ENCODE measurements at places on chromosomes 3 and 15. TPM values are rescaled to one million over a fixed set of nuclear protein-coding genes. Genes with fewer than 3 reads are reported as not detected.

Gene MST1R
- total RNA-seq = 0.50 TPM

Gene PPP1R14D
- not detected for total RNA-seq

Gene GP5
- total RNA-seq = not detected

Gene FANCD2
- 38.7 TPM for total RNA-seq

Gene TGM4
- 0.15 TPM for total RNA-seq

Gene WDR53
- total RNA-seq = 7.2 TPM

Gene EPHB3
- total RNA-seq = 0.89 TPM

Gene GNAT1
- total RNA-seq = not detected

Gene EPHA3
- 0.15 TPM for total RNA-seq

Gene CLDN18
- not detected for total RNA-seq

Gene NPAP1
- not detected for total RNA-seq

Gene IL20RB
- total RNA-seq = 3.0 TPM

Gene GORASP1
- total RNA-seq = 32.3 TPM

Gene CILP
- under 0.01 TPM for total RNA-seq

Gene FRMD5
- total RNA-seq = 0.84 TPM

Gene DGKG
- total RNA-seq = 0.50 TPM

Gene SAXO2
- total RNA-seq = 0.50 TPM

Data from bronchus fibroblast of lung (primary cell).